ENCODE measurements at places on chromosomes 1 and 21.

DNA sequence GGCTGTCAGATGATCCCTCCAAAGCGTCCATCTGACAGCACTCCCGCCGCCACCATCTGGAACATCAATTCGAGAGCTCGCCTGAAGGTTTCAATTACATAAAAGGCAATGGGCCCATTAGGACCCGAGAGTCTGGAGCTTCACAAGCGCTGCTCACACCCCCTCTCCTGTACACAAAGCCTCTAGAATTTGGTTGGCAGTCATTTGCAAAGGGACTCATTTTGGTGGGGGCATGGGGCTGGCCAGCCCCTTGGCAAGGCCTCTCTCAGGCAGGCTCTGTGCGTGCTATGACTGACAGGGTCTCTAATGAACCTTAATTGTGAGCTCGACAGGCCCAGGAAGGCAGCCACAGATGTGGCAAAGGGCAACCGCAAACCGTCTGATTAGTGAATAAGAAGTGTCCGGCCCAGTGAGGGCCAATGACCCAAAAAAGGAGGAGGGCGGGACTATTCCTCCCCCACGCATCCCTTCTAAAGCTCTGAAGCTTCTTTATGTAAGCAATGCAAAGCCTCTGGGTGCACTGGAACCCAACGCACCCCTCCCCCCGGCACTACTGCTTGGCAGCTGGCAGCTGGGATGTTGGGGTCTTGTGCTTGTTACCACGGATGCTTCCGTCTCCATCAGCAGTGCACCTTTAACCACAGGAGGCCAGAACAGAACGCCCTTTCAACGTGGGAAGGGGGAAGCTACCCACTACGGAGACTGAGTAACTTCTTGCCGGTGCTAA lies 79.4 kb downstream of the CAPZB start:
- DNase-seq, result no peak

DNA sequence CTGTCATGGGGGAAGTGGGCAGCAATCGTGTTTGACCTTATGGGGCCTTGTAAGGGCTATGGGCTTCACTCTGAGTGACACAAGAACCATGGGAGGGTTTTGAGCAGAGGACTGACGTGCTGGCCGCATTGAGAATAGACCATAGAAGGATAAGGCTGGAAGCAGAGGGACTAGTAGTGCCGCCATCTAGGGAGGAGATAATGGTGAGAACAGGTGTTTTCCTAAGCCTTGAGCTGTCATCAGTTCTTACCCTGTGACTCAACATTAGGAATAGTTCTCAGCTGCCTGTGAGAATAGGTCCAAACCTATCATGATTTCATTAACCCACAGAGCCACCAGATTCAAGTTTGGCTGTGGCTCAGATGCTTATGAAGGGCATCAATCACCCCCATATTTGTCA lies 228.5 kb downstream of the CACNA1E start:
- no peak for DNase-seq

DNA sequence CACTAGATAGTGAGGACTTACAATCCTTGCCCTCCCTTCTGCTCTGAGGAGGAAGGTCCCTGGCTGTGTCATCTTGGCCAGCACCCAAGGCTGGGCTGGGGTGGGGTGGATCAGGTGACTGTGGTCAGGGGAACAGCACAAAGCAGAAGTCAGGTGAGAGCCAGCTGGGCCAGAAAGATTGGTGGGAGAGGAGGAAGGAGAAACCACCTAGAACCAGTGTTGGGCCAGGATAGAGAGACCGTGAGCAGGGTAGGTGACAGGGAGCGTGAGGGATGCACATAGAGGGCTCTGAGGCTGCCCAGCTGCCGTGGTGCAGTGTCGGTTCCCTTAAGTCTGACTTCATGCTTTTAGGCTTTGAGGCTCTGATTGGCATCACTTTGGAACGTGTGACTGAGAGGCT lies 22.7 kb downstream of the NCF2 start:
- DNase-seq, result no peak

GRCh38 chr1:200130552-200130951 lies 103.0 kb downstream of the NR5A2 start:
- DNase-seq, result no peak

GRCh38 chr1:47611992-47612391 lies 174.1 kb downstream of the FOXD2 start:
- no peak for DNase-seq

DNA sequence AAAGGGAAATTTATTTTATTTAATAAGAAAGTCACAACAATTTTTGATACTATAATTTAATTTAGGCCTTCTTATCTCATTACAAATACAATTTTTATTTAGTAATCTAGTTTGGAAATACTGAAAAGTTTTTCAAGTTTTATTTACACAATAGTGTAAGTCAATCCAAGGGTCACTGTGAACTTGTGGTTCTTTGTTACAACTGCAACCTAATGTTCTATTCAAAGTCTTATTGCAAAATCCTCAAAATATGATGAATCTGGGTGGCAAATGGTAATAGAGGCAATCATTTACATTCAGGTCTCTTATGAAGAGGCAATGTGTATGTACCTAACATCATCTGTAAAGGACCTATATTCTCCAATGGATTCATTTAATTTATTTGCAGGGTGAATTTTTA lies 421.2 kb downstream of the DPYD start:
- no peak for DNase-seq

DNA sequence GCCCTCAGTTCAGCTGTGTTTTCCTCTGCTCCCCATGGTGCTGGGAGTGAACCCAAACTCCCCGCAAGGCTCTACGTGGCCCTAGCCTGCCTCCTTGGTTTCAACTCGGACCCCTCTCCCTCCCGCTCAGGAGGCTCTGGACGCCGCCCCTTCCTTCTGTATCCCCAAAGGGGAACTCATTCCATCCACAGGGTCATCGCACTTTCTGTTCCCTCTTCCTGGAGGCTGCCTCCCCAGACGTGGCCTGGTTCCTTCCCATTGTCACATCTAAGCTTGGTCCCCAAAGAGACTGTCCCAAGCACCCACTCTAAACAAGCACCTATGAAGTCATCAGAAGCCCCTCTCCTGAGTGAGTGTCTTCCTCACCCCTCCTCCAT lies 10.9 kb downstream of the KCNAB2 start:
- no peak for DNase-seq

DNA sequence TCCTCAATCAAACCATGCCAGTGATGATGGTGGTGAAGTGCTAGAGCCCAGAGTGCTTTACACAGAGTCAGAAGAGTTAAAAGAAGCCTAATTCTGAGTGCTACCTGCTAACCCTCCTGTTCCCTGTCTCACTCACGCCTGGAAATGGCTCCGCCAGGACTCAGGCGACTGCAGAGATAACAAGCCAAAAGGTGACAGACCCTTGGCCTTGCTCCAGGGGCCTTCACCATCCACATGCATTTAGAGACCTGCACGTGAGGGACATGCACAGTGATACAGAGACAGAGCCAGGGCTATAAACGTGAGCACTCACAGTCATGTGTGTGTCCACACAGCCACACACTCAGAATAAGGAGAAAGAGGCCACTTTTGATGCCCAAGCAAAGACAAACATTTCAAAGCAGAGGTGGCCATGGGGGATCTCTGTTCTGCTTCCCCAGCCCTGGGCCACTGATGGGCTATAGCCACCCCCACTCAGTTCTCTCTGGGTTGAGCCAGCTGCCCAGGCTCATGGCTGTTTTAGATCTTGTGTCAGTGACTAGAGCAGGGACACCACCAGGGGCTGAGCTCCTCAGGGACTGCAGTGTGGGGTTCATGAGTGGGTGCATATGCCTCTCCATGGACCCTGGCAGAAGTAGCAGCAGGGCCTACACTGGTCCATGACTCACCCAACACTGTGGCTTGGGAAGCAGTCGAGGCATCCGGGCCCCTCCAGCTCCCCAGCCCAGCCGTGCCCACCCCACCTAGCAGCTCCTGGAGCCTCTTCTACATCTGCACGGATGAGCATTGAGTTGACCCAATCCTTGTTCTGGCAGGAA lies 117.2 kb downstream of the EPHB2 start:
- DNase-seq, result no peak

GRCh38 chr21:33230545-33231324 lies 997 bp downstream of the IFNAR2 start:
- DNase-seq, result peak; percentile 33

GRCh38 chr1:106908689-106909088 lies 147.8 kb upstream of the PRMT6 start:
- DNase-seq, result no peak

DNA sequence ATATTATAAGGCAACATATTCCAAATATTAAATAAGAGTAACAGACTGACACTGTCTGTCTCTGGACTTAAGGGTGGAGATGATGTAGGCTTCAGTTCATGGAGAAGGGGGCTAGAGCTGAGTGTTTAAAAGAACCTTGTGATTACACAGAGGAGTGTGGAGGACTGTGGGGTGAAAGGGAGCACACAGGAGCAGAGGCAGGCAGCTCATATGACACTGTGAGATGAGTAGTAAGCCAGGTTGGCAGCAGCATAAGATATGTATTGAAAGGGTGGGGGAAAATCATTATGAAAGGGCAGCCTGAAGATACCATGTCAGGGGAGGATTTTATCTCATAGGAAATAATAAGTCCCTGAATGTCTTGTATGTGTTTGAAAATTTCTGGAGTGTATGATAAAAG lies 104.5 kb downstream of the AK5 start:
- DNase-seq, result no peak

DNA sequence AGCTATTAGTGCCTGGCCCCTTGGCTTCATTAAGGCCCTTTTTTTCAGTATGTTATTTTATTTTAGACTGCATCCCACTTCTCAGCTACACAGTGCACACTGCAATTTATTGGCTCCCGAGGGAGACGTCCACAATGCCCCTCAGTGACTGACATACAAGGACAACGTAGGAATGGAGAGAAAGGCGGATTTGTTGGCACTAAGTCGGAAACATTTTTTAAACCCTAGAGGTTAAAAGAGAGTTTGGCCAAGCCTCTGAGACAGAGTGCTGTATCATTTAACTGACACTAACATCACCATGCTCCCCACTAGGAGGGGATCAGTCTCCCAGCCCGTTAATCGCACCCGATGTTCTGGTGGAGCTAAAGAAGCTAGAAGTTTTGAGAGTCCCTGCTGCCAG lies 45.7 kb upstream of the FOXD3 start:
- DNase-seq, result no peak

DNA sequence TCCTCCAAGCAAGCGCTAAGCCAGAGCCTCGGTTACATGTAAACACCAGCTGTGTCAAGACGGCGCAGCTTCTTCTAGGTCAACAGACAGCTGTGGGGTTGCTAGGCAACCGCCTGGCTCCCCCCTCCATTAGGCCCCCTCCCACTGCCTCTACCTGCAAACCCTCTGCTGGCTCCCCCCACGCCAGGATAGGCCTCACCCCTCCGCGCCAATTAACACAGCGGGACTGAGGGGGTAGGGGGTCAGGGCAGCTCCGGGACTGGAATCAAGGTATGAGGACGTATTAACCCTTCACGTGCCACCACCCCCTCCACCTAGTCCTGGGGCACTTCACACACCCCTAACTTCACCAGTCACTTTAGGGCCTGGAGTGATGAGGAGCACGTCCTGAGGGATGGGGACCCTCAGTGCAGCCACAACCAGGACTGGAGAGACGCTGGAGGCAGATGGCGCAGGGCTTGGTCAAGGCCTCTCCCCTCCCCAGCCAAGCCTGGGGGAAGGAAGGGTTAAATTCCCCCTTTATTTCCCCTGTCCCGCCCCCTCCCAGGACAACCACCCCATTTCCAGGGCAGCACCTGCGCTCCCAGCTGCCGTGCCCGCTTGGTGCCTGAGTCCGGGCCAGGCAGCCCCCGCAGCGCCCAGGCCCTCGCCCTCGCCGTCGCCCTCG lies 37.4 kb upstream of the WASF2 start:
- DNase-seq, result peak; percentile 69

DNA sequence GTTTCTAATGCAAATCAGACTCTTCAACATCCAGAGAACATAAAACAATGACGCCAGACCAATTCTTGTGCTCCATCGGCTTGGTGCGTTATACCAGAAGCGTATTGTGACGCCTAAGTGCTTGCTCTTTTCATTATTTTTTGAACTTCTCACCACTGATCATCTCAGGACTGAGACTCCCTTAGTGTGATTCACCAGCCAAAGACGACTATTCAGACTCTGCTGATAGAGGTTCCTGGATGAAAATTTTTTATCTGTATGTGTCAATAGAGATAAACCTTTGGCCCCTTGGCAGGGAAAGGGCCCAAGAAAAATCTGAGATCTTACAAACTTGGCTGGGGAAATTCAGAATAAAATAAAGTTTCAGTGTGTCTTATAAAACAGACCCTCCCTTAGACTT lies 856 bp upstream of the GREM2 start:
- DNase-seq, result no peak

DNA sequence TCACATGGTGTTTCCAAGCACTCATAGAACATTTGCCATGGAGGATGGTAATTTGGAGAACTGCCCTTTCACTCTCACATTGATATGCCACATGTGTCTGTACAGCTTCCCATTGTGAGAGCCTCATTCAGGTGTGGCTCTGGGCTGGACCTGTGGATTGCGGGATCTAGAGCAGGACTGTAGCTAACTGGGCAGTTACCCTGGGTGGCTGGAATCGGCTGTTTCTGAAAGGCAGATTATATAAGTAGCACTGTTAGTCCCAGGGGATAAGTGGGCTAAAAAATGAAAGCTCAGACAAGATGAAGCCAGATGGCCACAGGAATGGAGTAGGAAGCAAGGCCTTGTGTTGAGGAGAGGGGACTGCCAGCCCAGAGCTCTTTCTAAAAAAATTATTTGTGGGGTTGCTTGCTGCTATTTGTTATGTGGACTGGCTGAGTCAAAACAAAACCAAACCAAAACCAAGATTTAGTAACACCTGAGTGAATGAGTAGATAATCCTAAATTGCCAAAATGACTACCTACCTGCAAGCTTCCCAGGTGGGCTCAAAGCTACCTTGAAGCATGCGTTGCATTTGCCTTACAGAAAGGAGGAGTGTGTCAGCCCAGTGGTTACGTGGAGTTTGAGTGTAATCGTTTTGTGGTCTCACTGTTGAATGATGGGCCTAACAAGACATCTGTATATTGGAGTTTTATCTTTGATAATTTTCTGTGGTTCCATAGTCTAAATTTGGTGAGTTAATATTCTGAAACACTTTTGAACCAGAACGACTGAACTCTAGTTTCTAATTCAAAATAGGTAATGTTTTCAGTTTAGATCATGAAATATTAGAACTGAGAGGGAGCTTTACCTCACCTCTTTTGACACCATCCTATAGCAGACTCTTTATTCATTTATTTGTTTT lies 58.0 kb downstream of the SDCCAG8 start:
- DNase-seq, result no peak

- DNase-seq, result peak; percentile 78
These were observed 25.8 kb upstream of the LRRC8C start for GRCh38 chr1:89607156-89607555.

- DNase-seq, result no peak
These were observed 85.0 kb downstream of the EPS15 start for GRCh38 chr1:51433972-51434510.

GRCh38 chr1:193926956-193927355 lies 740.5 kb upstream of the B3GALT2 start:
- DNase-seq, result no peak

- DNase-seq, result no peak
These were observed 467.2 kb downstream of the TTLL7 start for GRCh38 chr1:83531521-83532309.

GRCh38 chr1:169338617-169339016 lies 29.0 kb downstream of the NME7 start:
- no peak for DNase-seq

- DNase-seq, result no peak
These were observed 8.3 kb downstream of the PAX7 start for GRCh38 chr1:18638835-18639364.

- DNase-seq, result no peak
These were observed 995 bp downstream of the CACYBP start for GRCh38 chr1:175000697-175001187.

- DNase-seq, result no peak
These were observed 587.2 kb upstream of the ZRANB2 start for GRCh38 chr1:71668065-71668464.

- DNase-seq, result no peak
These were observed 16.9 kb downstream of the SLC2A1 start for GRCh38 chr1:42941640-42942330.

GRCh38 chr1:26471498-26472319 lies 531 bp upstream of the HMGN2 start:
- no peak for DNase-seq

Measured in central memory CD4-positive, alpha-beta T cell (primary cell).